GM12864 (cell line): ENCODE measurements at places on chromosomes 13 and 19.

DNA sequence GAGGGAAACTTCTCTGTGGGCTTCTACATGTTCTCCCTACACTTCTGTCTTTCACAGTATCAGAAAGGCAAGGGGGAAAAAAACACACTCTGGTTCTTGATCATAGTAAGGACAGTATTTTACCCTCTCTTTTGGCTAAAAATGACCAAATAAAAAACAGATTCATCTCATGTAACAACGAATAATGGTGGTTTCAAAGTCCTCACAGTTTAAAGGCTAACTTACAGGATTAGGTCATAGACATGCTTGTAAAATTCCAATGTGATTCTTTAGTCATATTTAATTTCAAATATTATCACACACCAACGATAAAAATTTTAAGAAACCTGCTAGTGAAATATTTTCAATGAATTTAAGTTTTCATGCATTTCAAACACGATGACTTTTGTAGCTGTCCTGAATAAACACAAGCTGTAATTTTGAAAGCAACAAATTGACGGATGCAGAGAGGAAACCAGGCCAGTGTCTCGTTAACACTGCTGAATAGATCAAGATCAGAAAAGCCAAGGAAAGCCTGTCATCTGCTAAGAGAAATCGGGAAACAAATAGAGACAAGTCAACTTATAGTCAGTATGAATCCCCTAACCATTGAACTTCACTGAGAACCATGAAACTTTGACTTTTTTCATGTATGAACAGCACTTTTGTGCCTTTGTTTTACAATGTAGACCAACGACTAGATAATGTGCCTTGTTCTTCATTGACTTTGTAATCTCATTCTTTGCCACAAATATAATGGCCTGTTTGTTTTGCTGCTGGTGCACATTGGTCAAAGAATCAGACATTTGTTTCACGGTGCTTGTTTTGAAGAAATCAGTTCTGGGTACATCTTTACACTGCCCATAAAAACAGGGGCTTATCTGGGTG lies 22.0 kb downstream of the MBNL2 start:
- DNase-seq: no peak

DNA sequence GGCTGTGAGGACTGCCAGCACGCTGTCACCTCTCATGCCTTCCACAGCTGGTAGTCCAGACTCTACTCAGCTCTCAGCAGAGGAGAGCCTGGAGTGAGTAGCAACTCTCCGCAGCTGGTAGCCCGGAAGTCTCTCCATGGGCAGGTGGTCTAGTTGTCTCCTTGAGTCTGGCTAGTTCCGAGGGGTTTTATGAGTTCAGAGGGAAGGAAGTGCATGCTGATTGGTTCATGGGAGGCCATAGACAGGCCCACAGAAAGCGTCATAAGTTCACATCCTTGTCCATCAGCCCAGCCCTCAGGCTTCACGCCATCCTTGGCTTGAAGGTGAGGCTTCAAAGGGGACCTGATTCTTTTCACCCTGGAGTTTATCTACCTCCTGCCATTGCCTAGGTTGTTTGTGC lies 2662.4 kb upstream of the PCDH20 start:
- DNase-seq: no peak

- DNase-seq: peak; percentile 55
These were observed 82.2 kb downstream of the SLAIN1 start for GRCh38 chr13:77779552-77780272.

GRCh38 chr13:34085204-34085603 lies 267.3 kb downstream of the RFC3 start:
- DNase-seq: no peak

DNA sequence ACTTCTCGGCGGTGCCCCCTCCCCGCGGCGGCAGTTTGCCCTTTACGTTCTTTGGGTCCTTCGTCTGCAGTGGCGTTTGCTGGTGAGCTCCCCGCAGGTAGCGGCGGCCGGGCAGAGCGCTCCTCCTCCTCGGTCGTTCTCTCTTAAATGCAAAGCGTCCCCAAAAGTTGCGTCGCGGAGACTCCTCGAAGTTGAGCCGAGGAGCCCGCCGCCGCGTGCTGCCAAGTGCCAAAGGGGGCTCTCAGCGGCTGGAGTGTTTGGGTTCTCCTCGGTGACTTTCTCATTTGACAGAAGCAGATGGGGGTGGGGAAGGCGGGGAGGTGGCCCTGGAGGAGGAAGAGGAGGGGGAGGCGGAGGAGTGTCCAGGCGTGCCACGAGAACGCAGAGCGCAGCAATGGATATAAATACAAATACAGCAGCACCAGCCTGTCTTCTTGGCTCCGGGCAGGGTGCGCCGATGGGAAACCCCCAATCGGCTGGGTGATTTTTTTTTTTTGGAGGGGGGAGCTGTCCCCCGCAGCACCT lies at the start of gene SOX21:
TSS of gene SOX21 (minus strand) at position 259 of the 525 bp plus-strand sequence. CDS start 496 bp downstream, outside the sequence.
- DNase-seq: no peak

DNA sequence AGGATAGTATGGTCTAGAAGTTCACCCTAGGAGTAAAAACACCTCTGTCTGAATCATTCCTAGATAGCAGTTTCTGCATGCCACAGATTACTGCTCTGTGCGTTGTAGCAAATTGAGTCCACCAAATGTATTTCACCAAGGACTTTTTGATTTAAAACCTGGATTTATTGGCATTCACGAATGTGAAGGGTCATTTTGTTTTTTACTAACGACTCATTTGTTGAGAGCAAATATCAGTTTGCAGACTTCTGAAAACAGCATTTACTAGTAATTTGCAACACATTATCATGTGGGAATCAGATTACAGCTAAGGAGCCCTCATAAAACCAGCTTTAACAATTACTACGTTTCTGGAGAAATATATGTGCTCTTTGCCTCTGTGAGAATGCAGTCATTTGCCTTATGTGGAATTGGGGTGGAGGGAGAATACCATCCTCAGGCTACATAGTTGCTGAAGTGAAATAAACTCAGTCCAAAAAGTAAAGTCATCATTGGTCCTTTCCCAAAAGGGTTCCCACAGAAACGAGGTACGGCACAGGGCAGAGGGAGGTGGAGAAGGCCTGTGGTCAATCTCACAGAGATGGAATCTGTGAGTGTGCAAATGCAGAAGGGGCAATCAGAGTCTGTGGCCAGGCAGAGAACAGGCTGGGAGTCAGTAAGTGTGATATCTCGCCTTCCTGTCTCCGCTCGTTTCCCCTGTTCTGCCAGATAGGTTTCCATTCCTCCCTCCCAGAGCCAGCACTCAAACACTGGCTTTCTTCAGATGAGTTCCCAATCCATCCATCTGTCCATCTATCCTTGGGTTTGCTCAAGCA lies 63.1 kb downstream of the DLEU7 start:
- DNase-seq: no peak

GRCh38 chr13:32011971-32012370 lies 19.6 kb upstream of the FRY start:
- no peak for DNase-seq

DNA sequence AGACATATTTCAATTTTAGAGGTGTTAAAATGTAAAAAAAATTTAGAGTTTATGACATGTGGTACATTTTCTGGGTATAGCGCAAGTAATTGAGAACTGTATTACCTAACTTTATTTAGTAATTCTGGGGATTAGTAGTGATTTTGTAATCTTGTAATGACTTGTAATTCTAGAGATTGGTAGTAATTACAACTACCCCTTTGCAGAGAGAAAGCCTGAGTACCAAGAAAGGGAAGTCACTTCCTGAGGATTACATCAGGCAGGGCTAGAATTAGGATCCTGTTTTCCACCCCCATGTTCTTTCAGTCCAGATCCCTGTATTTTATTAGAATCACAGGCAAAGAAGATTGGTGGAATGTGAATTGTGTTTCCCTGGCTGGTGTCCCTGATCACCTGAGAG lies 274.9 kb downstream of the KCNRG start:
- DNase-seq: no peak
